ENCODE measurements at places on chromosomes 2 and 18.

DNA sequence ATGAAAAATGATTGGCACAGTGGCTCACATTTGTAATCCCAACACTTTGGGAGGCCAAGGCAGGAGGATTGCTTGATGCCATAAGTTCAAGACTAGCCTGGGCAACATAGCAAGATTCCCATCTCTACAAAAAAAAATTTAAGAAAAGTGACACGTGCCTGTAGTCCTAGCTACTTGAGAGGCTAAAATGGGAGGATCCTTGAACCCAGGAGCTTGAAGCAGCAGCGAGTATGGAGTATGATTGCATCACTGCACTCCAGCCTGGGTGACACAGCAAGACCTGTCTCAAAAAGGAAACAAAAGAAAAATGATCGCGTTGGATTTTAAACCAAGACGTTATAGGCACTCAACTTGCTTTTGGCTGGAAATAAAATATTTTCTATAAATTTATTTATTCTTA is 37.8 kb upstream of the CREB1 start:
- no peak for DNase-seq

DNA sequence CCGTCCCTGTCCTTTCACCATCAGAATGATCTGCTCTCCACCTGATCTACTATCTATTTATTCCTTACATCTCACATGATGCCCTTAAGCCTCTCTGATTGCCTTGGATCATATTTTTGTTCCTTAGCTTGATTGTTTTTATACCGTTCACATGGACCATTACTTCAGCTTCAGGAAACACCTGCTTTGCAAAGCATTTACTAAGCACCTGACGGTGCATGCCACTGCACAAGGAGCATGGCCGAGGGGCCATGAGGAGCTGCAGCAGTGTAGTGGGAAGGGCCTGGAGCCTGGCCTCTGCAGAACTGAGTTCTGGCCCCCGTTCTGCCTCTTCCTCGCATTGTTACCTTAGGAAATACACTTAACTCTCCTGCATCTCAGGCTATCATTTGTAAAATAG is 124.1 kb upstream of the NDUFV2 start:
- no peak for DNase-seq

GRCh38 chr2:210913461-210913860 is 357.1 kb downstream of the CPS1 start:
- DNase-seq, result peak; percentile 2

- no peak for DNase-seq
Observed at GRCh38 chr2:205011031-205011430, 465.8 kb downstream of the PARD3B start.

- DNase-seq, result no peak
Observed at GRCh38 chr18:72089432-72089831, 454.7 kb downstream of the CBLN2 start.

DNA sequence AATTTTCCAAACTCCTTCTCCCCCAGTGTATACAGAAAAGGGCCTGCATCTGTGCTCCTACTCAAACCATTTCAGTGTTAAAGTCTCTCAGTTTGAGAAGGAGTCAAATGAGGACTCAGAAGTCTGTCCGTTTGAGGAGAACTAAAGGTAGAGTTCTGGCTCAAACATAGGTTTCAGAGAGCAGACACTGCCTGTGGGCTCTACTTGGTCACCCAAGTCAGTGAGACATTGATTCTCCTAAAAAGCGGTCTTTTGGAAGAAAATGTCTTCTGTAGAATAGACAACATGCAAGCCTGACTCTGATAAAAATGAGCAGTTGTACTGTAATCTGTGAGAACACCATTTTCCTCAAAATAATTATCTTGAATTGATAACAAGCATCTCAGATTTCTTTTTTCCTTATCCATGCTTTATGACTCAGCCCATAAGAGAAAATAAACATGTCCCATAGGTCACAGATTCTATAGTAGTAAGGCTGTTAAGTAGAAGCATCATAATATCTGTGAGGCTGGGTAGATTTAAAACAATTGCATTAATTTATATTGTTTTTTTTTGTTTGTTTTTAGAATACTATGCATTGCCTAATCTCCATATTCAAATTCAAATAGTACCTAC is 82.8 kb downstream of the ASXL3 start:
- DNase-seq, result no peak

DNA sequence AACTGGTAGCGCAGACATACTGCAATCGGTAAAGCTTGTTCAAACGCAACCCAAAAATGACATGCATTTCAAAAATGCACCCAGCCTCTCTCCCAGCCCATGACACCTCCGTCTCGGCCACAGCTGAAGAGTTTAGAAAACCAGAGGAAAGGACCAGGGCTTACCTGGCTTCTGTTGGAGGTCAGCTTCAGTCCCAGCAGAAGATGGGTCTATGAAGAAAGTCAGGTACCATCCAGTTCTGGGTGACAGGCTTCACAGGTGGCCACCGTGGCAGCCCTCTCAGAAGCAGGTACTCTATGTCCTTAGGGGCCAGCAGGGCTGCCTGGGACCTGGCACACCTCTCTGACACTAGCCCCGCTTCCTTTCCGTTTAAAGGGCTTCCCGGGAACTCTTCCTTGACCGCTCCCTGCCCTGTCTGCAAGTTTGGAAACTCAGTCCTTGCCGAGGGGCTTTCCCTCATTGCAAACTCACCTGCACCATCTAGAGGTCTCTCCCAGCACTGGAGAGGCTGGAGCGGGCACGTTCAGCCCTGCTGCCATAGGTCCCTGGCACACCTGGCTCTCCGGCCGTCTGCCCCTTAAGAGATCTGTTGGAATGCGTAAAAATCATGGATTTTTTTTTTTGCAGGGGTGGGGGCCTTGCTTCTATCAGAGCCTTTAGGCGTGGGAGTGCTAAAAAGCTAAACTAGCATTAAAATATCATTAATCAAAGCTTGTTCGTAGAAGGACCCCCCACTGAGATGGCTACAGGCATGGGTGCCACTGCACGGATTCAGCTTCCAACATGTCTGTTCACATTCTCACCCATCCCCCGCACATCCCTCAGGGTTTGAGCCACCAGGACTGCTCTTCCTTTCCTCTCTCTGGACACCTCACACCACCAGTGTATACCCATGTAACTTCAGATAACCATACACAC is at the start of gene EDAR:
TSS of gene EDAR (minus strand) at position 425 of the 918 bp plus-strand sequence. CDS start 58,206 bp downstream, outside the sequence.
- DNase-seq, result no peak

DNA sequence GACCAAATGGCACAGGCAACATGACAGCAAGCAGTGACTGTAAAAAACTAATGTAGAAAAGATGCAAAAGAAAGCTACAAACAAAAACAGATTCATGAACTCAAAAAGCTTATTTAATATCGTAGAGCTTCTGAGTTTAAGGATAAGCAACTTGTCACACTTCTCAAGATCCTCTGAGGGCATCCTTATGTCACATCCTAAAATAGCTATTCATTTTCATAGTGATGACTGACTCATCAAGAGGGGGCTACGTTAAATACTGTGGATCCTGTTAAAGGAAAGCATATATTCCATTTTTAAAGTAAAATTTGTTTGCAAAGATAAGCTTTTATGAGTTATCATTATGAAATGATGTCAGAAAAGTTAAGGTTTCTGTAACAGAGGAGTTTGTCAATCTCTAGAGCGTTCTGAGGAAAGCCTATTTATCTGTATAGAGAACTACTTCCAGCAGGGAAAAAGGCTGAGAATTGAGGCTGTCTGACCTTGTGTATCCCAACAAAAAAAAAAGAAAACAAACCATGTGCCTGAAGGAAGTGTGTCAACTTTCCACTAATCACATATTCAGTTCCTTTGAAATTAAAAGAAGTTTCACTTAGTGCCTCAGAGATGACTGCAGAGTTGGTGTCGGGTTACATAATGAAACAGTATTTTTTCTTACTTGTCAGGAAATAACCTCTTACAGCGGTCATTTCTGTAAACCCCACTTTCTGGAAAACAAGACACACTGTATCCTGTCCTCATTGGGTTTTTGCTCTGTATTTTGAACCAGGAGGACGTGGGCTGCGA is 115.5 kb downstream of the ESCO1 start:
- no peak for DNase-seq

Data from amniotic stem cell (primary cell).